ENCODE measurements at places on chromosomes 2 and 18.

DNA sequence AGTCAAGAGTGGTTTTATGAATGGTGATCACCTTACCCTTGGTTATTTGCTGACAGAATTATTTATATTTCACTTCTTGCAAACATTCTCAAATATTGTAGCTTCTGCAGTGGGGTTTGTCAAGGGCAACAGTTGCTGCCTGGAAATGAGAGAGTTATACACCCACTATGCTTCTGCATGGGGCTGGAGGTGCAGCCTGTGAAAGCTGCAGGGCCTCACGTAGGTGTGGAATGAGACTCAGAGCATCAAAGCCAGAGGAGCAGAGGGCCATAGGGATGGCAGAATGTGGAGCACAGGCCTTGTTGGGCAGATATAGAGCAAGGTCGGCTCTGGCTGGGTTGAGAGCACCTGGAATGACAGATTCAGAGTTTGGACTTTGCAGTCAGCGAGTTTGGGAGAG lies 128.2 kb downstream of the ARHGEF4 start:
- no peak for DNase-seq

DNA sequence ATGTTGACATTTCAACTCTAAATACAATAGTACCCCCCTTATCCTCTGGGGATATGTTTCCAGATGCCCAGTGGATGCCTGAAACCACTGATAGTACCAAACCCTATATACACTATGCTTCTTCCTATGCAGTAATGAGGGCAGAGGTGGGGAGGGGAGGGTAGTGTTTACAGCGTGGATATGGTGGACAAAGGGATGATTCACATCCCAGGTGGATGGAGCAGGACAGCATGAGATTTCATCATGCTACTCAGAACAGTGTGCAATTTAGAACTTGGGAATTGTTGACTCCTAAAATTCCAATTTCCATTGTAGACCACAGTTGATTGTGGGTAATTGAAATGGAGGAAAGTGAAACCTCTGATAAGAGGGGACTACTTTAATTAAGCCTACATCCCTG lies 75.4 kb downstream of the TSN start:
- DNase-seq: no peak

- no peak for DNase-seq
These were observed 309.3 kb downstream of the GBX2 start for GRCh38 chr2:235858881-235859280.

GRCh38 chr2:46878886-46879285 lies 36.7 kb downstream of the MCFD2 start:
- DNase-seq: peak; percentile 30

GRCh38 chr18:25233528-25234321 lies 118.2 kb downstream of the ZNF521 start:
- DNase-seq: no peak

GRCh38 chr2:24115057-24115456 lies 8.1 kb downstream of the PFN4 start:
- DNase-seq: no peak

DNA sequence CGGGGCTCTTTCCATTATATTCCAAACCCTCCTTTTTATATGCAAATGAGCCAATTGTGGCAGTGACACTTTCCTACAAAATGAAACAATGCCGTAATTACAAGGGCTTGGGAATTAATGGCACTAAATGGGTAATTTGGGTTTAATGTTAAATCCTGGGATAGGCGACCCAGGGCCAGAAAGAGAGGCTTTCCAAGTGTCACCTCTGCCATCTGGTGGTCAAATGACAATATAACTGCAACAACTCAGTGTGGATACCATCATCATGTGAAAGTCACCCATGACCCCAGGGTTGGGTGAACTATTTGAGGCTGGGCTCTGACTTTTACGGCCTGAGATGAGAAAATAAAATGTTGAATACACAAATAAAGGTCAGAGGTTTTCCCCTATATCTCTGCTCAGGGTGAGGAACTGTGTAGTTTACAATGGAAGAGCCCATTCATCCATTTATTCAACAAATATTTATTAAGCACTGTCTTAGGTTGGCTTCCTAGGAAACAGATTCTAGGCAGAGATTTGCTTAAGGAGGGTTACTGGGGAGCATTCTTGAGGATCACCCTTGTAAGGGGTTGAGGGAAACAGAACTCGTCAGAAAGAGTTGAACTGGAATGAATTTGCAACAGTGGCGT lies 13.6 kb upstream of the THADA start:
- DNase-seq: peak; percentile 3

DNA sequence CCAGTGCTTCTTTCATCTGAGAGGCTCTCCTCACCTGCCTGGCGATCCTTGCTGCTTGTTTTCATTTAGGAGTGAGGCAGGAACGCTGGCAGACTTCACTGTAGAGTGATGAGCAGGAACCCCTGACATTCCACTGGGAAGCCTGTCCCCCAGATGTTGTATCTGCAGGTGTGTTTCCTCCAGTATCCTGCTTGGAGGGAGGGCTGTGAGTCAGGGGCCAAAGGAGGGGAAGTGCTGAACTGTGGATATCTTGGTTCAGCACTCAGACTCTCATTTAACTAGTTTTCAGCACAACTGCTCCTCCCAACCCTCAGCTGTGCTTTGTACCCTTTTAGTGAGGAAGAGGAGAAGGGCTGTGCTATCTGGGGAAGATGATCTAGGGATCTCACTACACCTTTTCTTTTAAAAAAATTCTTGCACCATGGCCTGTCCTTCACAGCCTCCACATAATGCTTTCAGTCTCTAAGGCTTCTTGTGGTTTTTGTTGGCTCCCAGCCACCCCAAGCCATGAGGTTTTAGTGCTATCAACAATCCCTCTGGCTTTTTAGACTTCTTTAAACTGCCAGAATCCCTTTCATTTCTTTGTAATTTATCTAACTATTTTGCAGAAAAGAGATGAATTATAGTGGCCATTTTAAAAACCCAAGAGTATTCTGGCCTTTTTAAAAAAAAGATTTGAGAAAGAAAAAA lies 11.2 kb downstream of the ANKAR start:
- no peak for DNase-seq

- no peak for DNase-seq
These were observed 75.0 kb upstream of the GATA6 start for GRCh38 chr18:22094358-22094734.

- DNase-seq: no peak
These were observed 48.8 kb downstream of the ANKRD44 start for GRCh38 chr2:197261808-197262226.

- no peak for DNase-seq
These were observed 34.1 kb upstream of the CTAGE1 start for GRCh38 chr18:22451796-22452195.

DNA sequence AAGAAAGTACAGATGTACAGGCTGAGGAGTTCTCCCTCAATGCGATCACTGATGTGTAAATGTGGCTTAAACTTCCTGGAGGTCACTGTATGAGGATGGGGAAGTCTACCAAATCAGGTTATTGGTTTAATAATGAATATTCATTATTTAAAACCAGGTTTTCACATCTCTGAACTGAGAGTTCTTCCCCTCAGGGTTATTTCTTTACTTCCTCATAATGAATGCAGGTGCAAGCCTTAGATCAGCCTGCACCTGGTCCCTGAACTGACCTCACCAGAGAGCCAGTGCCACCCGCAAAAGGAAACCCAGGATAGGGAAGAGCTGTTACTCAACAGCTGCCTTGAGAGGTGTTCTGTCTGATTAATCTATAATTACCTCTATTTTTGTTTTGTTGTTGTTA lies 369.0 kb downstream of the EPHA4 start:
- DNase-seq: no peak

DNA sequence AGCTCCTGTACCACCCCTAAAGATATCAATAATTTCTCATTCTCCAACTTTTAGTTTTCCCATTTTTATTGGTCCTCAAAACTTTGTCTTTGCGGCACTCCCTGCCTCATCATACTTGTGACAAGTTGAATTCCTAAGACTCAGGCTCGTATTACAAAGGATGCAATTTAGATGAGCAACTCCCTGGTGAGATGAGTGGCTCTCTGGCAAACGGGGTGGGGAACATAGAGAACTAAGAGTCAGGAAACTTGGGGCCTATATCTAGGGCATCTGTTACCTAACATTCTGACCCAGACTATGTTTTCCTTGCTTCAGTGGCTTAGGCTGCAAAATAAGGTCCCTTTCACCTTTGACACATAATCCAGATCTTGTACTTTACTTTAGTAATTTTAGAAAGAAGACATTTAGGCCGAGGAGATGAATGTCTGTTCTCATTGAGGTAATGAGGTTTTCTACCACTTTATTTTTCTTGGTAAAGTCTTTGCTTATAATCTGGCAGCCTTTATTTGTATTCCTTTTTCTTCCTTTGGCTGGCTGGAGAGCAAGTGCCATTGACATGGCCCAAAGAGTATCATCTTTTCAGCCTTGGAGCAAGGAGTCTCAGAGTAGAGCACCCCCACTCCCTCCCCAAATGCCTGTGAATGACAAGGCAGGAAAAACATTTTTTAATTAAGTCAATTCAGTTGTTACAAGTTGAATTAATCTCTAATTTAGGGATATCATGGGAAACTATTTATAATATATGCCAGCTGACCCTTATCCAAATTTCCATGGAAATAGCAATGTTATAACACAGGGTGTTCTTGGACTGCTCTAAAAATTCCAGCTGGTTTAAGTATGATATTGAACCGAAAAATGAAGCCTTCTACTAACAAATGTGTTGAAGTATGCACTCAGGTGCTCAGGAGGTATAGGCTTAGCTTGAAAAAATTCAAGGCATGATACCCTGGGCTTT lies 15.2 kb downstream of the TSPYL6 start:
- no peak for DNase-seq

DNA sequence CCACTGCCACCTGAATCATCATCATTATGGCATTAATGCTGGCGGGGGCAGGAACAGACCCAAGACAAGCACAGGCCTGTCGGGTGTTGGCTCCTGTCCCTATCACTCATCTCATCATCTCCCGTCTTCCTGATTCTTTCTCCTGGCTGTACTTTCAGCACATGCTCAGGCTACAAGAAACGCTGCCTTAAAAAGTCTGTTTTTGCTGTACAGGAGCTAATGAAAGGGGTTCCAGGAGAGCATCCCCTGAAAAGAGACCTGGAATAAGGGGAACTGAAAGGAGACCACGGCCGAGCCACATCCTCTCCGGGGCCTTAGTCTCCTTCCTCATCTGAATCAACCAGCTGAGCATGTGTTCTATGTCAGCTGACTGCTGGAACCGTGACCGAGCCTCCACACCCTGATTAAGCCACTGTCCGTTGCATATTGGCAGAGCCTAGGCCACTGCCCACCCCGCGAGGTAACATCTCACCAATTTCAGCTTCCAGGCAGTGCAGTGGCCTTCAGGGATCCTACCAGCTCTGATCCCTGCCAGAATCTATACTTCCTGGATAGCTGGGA lies 62.6 kb downstream of the DNMT3A start:
- peak; percentile 52 for DNase-seq

DNA sequence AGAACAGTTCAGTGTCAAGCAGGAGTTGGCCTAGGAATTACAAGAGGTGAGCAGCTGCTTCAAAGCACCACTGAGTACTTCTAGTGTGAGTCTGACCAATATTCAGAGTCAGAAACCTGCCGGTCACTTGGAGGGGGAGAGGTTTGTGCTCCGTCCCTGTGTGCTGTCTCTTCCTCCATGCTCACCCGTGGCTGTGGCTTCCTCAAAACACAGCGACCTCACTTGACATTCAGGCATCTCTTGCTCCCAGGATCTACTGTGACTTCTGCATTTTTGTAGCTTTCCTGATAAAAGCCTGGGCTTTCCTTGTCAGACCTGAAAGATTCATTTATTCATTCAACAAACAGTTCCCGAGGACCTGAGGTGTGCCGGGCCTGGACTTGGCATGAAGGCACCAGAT lies 32.9 kb downstream of the TPRKB start:
- no peak for DNase-seq

DNA sequence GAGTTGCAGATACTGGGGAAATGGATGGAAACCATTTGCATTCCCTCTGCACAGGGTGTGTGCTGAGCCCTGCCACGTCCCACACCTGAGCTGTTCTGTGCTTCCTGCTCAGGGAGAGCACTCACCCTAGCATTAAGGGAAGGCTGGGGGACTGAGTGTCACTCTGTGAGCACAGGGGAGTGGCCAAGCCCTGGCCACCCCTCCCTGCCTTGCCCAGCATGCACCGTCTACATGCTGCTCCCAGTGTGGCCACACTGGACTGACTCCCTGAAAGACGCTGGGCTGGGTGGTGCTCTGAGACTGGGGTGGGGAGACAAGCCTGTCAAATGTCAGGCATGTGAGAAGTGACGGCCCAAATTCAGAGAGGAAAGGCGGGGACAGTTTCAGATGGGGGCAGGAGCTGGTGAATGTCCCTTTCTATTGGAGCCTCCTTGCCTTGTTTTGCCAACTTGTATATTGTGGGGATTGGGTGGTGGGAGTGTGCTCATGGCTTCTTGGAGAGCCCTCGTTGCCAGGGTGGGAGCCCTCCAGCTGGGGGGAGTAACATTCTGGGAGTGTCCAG lies 298.4 kb upstream of the HS6ST1 start:
- no peak for DNase-seq

DNA sequence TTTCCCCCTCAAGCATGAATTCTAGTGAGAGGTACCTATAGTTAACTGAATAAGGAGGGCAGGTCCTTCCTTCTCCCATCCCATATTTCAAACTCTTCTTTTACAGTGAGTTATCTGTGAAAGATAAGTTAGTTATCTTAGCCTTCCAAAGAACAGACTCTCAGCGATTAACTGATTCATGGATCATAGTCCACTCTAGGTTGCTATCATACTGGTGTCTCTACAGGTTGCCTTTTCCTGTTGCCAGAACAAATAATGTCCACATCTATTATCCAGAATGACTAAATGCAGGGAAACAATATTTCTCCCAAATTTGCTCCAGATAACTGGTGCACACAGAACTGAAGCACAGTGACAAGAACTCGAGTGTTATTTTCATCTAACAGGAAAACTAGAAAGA lies 68.3 kb downstream of the MEP1B start:
- DNase-seq: no peak

GRCh38 chr2:133600266-133600928 lies 32.1 kb upstream of the NCKAP5 start:
- DNase-seq: peak; percentile 80
